ENCODE measurements at places on chromosomes 2 and 18.

DNA sequence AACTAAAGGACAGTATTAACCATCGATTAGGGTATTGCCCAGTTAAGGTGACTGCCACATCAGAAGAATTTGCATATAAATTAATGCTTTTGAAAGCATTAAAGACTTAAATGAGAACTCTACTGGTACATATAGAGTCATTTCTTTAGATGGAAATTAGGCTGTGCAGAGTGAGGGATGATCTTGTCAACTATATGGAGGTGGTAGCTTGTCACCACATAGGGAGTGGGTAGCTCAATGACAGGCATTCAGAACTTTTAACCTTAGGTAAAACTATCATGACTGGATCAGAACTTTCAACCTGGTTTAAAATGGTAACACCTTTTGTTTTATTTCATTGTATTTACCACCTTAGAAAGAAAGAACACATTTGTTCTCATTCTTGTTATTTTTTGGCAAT is 384.6 kb upstream of the LRRTM1 start:
- DNase-seq, result no peak

- no peak for DNase-seq
Observed at GRCh38 chr2:235607546-235608199, 113.8 kb downstream of the AGAP1 start.

DNA sequence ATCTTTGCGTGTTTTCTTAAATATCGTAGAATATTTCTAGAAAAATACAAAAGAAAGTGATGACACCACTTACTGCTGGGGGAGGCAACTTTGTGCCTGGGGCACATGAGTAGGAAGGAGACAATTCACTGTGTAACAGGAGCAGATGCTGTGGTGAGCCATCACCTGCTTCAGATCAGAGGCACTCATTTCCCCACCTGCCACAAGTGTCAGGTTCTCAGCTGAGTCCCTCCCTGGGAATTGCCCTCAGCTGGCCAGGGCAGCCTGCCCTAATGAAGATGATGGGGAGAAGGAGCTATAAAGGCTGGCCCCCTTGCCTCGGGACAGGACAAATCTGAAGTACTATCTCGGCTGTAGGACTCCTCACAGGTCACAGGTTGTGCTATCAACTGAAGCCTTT is 322.8 kb downstream of the STK39 start:
- no peak for DNase-seq

- DNase-seq, result no peak
Observed at GRCh38 chr2:34174506-34174905, 575.4 kb upstream of the FAM98A start.

DNA sequence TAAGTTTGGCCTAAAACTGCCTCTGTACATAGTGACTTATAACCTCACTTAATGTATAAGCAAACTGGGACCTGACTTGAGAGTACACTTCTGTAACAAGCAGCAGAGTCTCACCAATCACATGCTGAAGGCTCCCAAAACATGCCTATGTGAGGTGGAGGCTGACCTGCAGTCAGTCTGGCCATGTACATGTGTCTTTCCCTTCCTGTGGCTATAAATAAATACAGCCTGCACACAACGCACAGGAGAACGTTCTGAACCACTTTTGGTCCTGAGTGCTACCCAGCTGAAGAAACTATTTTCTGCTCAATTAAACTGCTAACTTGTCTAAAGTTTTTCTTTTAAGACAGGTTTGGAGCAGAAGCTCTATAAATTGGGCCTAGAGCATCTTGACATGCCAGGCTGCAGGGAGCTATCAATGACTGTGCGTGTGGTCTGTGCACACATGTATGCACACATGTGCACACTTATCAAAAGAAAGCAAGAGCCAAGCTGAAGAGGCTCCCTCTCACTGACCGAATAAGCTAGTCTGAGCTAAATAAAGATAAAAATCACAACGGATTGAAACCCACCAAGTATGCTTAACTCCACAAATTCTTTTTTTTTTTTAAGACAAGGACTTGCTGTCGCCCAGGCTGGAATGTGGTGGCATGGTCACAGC is 15.0 kb downstream of the RNASEH1 start:
- no peak for DNase-seq

- no peak for DNase-seq
Observed at GRCh38 chr2:219042750-219043149, 1.4 kb upstream of the CFAP65 start.

GRCh38 chr2:105307146-105307545 is 22.4 kb downstream of the TGFBRAP1 start:
- DNase-seq, result no peak

GRCh38 chr2:223590964-223591363 is 11.2 kb downstream of the SCG2 start:
- DNase-seq, result no peak

- DNase-seq, result no peak
Observed at GRCh38 chr2:241808721-241809382, at the start of gene NEU4. TSS of gene NEU4 (plus strand) at chr2:241809193. CDS start at chr2:241814485, 5,292 bp downstream.

DNA sequence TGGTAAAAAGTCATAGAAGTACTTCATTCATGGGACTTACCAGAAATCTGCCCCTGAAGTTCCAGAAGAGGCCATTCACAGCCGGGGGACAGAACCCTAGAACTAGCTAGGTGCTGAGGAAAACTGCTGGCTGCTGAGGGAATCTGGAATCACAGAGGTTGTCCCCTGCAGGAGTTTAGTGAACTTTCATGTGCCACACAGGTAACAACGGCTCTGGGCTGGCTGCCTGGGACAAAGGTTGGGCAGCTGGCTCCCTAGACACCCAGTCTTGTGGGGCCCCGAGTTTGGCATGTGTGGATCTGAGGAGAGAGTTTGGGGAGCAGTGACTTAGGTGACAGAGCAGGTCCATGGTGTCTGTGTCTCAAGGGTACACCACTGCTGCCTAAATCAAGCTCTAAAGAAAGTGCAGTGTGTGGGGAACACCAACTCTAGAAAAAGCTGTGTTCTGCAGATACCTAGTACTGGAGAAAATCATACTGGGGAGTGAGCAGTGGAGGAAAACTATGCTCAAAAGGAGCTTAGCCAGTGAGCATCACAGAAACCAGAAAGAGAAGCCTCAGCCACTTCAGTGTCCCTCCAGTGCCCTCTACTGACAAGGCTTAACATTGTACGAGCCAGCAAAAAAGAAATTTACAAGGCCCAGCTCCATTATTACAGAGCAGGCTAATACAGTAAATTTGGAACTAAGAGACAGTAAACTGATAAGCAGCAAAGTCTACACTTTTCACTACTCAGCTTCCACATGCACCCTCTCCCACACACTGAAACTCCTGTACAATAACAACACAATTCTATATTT is 15.2 kb downstream of the GALNT3 start:
- DNase-seq, result no peak

- DNase-seq, result no peak
Observed at GRCh38 chr2:2861666-2862240, 515.9 kb downstream of the EIPR1 start.

GRCh38 chr2:189306525-189306924 is 127.0 kb upstream of the COL5A2 start:
- no peak for DNase-seq

- no peak for DNase-seq
Observed at GRCh38 chr2:47721296-47721695, 61.6 kb upstream of the MSH6 start.

DNA sequence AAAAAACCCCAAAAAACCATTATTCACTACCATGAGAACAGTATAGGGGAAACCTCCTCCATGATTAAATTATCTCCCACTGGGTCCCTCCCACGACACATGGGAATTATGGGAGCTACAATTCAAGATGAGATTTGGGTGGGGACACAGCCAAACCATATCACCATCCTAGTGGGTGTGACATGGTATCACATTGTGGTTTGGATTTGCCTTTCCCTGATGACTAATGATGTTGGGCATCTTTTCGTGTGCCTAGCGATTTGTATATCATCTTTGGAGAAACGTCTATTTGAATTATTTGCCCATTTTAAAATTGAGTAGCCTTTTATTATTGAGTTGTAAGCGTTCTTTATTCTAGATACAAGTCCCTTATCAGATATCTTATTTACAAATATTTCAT is 8.7 kb upstream of the ASAP2 start:
- no peak for DNase-seq

DNA sequence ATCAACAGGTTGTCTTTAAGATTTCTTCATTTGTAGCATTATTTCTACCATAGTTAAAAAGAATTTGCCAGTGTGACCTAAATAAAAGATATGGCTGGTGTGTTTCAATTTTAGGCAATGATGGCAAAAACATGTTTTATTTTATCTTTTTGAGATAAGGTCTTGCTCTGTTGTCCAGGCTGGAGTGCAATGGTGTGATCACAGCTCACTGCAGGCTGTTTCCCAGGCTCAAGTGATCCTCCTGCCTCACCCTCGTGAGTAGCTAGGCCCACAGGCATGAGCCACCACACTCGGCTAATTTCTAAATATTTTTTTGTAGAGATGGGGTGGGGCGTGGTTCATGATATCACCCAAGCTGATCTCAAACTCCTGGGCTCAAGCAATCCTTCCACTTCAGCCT is 47.0 kb upstream of the COBLL1 start:
- DNase-seq, result no peak

DNA sequence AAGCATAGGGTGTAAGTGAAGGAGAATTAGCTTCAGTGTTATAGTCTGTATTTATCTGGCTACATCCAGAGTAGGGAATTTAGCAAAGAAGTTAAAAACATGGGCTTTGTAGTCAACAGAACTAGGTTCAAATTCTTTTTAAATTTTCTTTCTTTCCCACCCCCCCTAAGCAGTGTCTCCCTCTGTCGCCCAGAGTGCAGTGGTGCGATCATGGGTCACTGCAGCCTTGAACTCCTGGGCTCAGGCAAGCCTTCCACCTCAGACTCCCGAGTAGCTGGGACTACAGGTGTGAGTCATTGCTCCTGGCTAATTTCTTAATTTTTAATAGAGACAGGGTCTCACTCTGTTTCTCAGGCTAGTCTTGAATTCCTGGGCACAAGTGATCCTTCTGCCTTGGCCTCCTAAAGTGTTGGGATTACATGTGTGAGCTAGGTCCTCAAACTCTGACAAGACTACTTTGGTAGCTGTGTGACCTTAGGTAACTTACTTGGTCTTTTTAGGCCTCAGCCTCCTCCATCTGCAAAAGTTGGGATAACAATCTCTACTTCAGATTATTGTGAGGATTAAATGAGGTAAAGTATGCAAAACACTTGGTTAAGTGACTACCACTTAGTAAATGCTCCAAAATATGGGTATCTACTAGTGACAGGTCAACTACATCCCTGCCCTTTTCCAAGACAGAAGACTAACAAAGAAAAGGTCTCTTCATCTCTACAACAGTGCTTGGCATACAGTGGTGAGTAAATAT is 17.8 kb downstream of the DOK1 start:
- DNase-seq, result no peak

DNA sequence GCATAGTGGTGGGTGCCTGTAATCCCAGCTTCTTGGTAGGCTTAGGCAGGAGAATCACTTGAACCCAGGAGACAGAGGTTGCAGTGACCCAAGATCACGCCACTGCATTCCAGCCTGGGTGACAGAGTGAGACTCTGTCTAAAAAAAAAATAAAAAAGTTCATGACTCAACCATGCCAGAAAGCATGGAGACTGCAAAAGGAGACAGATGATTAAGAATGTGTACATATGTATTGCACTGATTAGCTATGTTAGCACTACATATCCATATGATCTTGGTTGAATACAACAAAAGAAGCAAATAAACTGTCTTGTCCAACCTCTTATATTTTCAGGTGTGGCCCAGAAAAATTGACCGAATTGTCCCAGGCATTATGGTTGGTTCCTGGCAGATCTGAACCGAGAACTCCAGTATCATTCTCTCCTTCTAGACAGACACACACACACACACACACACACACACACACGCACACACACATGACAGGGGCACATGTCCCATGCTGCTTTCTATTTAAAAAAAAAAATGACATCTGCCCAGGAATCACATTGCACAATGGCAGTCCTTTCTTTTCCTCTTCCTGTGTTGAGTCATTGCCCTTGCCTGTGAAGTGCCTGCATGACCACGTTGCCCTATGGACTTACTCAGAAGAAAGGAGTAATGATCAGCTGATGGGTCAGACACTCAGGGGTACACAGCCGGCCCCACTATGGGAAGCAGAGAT is 65.6 kb downstream of the MYCN start:
- DNase-seq, result no peak

DNA sequence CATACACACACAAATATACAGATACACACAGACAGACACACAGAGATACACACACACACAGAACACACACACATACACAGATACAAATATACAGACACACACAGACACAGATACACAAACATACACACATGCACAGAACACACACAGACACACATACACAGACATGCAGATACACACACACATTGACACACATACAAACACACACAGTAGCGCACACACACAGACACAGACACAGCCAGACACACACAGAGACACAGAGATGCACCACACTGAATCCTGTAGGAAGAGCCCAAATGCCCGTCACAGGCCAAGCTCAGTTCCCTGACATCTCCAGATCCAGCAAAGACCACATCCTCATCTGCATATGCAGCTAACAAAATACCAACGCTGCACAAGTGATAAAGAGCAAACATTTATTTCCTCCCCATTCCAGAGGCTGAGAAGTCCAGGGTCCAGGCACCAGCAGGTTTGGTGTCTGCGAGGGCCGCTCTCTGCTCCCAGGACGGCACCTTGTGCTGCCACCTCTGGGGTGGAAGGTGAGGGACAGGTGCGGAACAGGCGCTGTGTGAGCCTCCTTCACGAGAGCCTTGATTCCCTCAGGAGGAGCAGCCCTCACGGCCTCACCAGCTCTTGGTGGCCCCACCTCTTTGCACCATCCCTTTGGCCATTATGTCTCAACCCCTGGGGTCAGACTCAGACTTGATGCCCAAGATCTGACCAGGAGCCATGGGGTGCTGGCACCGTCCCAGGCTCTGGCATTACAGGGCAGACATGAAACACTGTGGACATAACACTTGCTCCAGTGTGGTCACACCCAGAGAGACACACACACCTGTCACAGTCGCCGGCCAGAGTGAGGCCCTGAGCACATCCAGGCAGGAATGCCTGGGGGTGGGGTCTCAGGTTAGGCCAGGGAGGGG is 108.7 kb downstream of the NDUFA10 start:
- no peak for DNase-seq

- no peak for DNase-seq
Observed at GRCh38 chr18:49728542-49728941, 84.8 kb downstream of the ACAA2 start.

GRCh38 chr2:85712336-85712735 is 18.2 kb downstream of the GNLY start:
- DNase-seq, result no peak

- DNase-seq, result no peak
Observed at GRCh38 chr2:21277068-21278056, 153.6 kb downstream of the TDRD15 start.

GRCh38 chr18:35635170-35635569 is 53.6 kb downstream of the GALNT1 start:
- no peak for DNase-seq

DNA sequence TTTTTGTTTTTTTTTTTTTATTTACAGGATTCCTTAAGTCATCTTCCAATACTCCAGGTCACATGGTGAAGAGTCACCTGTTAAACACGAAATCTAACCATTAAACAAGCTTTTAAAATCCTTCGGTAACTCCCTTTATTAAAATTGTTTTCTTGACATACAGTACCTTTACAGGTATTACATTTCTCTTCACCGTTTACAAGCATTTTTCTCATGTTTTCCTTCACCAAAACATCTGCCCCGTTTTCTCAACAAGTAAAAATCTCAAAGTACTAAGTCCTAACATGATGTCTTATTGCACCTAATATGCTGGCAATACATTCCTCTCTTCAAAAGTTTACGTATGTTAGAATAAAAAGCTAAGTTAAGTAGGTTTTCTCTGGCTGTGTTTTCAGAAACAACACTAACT is 1.1 kb downstream of the PUM2 start:
- DNase-seq, result no peak
